Stimulated activated CD4-positive, alpha-beta T cell treated with anti-CD3 and anti-CD28 coated beads, Interleukin-1b, Interleukin-23, amount 100 ng/mL, for 1 hour (primary cell): ENCODE measurements at places on chromosomes 4 and X.

DNA sequence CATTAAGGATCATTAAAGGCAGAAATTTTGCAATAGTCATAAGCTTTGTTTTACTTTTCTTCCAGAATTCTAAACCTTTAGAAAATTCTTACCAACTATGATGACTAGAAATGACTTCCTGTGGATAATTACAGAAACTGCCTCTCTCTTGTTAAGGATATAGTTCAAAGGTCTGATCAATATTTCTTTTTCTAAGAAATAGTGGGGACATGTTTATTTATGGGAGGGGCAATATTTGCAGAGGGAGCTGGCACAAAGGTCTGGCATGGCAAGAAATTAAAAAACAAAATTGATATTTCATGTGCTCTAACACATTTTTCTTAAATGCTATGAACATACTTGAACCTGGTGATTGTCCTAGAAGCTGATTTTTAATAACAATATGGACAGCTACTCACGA, 448.9 kb downstream of the KCTD8 start:
- no peak for DNase-seq

- DNase-seq, result no peak
Measured at GRCh38 chrX:18026166-18026565, 165.1 kb upstream of the RAI2 start.

DNA sequence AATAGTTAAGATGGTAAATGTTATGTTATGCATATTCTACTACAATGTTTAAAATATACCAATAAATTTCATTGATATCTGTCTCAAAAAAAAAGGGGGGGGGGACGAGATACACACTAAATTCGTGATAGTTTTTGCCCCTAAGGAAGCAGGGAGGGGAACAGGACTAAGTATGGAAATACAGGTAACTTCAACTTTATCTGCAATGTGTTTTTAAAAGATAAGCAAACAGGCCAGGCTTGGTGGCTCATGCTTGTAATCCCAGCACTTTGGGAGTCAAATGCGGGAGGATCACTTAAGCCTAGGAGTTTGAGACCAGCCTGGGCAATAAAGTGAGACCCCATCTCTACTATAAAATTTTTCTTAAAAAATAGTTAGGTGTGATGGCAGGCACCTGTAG, 13.4 kb upstream of the CLOCK start:
- DNase-seq, result no peak

DNA sequence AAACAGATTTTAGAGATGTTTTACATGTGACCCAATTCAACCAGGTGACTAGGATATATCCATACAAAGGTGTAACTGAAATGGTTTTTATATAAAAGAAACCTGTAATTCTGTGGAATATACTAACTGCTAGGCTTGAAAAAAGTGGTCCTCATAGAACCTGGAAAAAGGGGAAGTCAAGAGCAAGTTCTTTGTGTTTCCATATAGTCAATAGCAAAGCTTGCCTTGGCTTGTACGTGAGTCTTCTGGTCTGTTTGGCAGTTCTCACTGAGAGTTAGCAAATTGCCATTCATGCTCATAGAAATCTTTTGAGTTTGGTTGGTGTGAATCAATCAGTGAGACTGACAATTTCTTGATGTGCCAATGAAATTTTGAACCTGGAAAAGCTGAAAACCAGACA, 79.4 kb upstream of the SMIM10 start:
- no peak for DNase-seq

DNA sequence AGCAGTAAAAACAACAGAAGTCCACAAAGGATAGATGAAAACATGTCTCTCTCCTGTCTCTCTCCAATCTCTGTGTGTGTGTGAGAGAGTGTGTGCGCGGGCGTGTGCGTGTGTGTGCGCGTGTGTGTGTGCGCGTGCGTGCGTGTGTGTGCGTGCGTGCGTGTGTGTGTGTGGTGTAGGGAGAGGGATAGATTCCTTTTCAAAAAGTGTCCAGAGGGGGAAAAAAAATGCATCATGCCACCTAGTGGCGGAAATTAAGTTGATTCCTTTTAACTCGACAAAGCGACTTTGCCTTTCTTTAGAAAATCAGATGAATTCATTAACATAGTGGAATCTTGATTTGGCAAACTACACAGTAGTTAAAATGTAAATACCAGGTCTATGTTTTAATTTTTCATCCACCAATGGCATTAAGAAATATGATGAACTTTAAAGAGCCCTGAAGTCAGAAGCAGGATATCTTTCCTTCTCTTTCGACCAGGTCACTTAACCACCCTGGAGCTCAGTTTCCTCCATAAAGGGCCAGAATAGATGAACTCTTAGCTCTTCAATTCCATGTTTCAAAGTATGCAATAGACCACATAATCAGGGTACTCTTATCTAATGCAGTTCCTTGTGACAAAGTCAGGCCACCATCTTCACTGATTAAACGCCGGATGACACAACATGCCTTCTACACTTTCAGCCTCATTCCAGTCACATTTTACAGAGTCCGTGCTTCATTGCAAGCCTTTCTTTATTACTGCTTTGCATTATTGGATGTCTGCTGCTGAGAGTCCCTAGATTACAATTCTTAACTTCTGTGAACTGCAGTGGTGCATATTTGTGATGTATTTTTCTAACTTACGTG, 162.8 kb downstream of the FBXO8 start:
- DNase-seq, result no peak

GRCh38 chr4:7429069-7429416, 5.7 kb downstream of the PSAPL1 start:
- DNase-seq, result no peak

DNA sequence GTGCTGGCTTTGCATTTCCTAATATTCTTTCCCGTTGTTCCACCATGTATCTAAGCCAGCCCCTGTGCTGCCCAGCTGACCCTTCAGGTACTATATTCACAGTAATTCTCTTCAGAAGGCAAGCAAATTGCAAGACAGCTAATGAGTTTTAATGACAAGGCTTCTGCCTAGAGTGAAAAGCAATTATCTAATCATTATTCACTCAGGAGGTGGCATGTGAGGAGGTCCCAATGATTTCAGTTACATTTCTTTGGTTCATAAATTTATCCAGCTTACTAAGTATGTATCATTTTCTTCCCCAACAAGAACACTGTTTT, 123.0 kb downstream of the RASGEF1B start:
- DNase-seq, result no peak

- DNase-seq, result no peak
Measured at GRCh38 chr4:76147454-76148141, 599 bp downstream of the NUP54 start.

- no peak for DNase-seq
Measured at GRCh38 chrX:12985331-12985730, 10.4 kb downstream of the TMSB4X start.
